Renal cortex interstitium (tissue), 15 donors: ENCODE measurements at places on chromosomes 1 and 21. TPM values are rescaled to one million over a fixed set of nuclear protein-coding genes. Genes with fewer than 3 reads are reported as not detected.

DNA sequence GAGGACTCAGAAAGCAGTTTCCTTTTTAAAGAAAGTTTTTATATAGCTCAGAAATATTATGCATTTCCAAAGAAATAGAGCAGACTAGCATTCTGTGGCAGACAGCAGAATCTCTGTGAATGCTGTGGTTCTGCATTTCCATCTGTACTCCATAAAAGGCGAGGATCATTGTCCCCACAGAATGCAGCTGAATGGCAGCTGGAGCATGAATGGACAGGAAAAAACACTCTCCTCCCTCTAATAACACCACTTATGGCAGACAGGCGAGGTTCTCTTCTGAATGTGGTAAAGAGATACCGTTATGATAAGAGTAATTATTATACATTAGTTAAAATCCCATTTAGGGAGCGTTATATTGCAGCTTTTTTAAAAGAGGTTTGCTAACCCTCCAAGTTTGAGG, 81.4 kb upstream of the WLS start:
- no peak for DNase-seq

DNA sequence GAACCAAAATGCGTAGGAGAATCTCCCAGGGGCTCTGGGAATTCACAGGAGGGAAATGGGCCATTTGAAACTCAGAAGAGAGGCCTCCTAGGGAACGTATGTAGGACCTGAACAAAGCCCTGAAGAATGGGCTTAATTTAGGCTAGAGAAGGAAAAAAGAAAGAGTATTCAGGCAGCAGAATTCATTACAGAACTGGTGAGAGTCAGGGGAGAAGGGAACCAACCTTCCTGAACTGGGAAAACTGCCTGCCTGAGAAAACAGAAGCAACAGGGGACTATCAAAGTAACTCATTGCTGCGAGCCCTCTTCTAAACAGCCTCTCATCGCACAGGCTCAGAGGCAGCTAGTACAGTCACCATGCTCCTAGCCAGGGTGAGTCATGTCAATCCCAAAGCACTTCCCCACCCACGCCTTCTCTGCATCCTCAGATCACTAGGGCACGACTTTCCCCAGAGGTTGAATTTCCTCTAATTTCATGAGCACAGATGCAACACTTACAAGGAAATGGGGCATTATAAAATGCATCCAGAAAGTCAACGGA, 98.1 kb downstream of the ADSS2 start:
- DNase-seq: no peak

DNA sequence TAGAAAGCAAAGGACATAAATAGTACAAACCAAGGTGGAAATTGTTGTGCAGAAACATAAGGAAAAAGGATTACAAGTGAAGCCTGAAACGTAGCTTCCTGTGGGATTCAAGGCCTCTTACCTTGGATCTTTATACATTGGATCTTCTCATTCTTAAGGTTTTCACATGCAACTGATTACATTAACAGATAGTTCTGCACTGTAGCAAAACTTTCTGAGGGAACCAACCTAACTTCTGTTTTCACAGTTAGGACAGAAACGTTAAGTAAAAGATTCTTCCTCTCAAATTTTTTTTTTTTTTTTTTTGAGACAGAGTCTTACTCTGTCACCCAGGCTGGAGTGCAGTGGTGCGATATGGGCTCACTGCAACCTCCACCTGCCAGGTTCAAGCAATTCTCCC, 7.8 kb upstream of the TM2D1 start:
- no peak for DNase-seq

- DNase-seq: no peak
These were observed 244.1 kb downstream of the SPATA17 start for GRCh38 chr1:217875229-217875628.

GRCh38 chr21:42796327-42797062, 82.8 kb downstream of the WDR4 start:
- no peak for DNase-seq

DNA sequence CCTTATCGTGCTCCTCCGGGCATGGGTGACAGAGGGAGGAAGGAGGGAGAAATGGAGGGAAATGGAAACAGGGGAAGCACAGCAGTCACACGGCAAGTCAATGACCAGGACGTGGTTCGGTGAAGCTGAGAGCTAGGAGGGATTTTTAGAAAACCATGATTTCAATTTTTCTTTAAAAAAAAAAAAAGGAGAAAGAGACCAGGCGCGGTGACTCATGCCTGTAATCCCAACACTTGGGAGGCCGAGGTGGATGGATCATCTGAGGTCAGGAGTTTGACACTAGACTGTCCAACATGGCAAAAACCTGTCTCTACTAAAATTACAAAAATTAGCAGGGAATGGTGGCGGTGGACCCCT, 776 bp upstream of the TNFRSF9 start:
- DNase-seq: no peak

WNT9A gene
- 1.9 TPM for polyA plus RNA-seq

CDC42 gene
- 366 TPM for polyA plus RNA-seq
